CD4-positive, CD25-positive, alpha-beta regulatory T cell (primary cell): ENCODE measurements at places on chromosomes 4 and X.

DNA sequence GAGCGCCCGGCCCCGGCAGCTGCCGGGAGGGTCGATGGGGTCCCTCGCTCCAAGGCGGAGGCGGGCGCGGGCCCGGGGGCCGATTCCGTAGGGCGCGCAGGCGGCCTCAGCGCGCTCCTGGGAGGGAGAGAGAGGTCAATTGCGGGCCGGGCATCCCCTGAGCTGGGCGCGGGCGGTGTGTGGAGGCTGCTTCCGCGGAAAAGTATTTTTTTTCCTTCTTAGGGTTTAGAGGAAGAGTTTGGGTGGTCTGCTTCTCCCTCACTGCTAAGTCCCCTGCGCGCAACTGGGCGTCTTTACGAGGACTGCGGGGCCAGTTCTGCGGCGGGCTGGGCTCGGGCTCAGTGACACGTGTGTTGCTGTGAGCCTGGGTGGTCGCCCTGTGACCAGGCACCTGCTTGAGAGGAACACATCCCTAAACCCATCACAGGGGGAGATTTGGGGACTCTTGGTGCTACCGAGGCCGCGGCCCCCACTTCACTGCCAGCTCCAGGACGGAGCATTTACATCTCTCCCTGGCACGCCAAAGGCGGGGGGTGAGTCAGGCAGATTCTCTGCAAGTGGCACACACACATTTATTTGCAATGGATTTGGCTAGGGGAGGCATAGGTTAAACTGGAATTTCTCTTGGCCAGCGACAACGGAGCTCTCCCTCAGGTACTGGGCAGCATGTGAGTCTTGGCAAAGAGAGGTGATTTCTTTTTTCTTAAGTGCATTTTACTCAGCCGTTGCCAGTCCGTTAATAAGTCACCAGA is 151.2 kb upstream of the SLC4A4 start:
- peaks cover 49% of the 10 kb centered on the region for H3K27me3 ChIP-seq
- peaks cover 18% of the 10 kb centered on the region for H3K4me1 ChIP-seq
- peak overlapping the region; percentile 27 for H3K4me3 ChIP-seq
- H3K36me3 ChIP-seq: no peaks in the 10 kb centered on the region
- H3K27ac ChIP-seq: no peak overlapping the region
- no peak for DNase-seq

DNA sequence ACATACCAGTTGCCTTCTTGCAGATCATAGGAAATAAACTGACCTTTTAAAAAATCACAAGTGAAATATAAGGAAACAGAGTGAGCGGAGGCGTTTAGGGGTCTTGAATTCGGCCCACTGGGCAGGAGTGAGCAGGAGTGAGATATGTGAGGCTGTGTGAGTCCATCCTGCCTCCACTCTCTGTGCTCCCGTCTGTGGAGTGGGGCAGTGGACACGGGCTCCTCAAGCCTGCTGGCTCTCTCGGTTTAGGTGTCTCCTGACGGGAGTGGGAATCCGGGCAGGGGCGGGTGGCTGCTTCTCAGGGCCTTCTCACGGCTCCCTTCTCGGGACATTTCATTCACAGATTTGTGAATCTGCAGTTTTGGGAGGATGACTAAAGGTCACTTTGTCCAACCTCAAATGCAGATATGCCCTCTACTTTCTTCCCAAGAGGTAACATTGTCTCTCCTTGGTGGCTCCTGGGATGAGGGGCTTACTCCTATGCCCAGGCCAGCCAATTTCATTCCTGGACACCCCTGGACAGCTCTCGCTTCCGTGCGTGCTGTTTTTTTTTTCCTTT is 27.6 kb downstream of the CYTL1 start:
- H3K4me1 ChIP-seq: no peaks in the 10 kb centered on the region
- H3K4me3 ChIP-seq: no peak overlapping the region
- H3K27ac ChIP-seq: no peak overlapping the region
- no peak for DNase-seq

- DNase-seq: no peak
- H3K4me1 ChIP-seq: no peaks in the 10 kb centered on the region
- H3K4me3 ChIP-seq: no peak overlapping the region
These were observed 1467.4 kb downstream of the C4orf33 start for GRCh38 chr4:130563185-130563888.

GRCh38 chrX:134365904-134366303 is 94.1 kb upstream of the HPRT1 start:
- no peaks in the 10 kb centered on the region for H3K27me3 ChIP-seq
- no peaks in the 10 kb centered on the region for H3K36me3 ChIP-seq
- H3K4me1 ChIP-seq: no peaks in the 10 kb centered on the region
- DNase-seq: no peak
- H3K27ac ChIP-seq: no peak overlapping the region

DNA sequence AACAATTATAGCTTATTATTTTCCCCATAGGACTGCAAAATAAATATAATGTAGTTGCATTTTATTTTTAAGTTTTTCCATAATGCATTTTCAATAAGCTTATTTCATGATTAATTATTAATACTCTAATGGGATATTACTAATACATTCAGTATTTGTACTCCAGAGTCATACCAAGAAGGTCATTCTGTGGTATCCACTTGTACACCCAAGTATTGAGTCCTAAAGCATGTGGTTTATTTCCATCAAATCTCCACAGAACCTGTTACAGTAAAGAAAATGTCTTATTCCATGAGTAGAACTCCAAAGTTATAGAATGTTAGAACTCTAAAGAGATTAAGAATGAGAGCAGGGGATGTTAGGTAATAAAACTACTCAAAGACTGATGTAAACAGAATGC is 30.6 kb downstream of the UGT2A3 start:
- H3K4me3 ChIP-seq: no peak overlapping the region
- no peaks in the 10 kb centered on the region for H3K4me1 ChIP-seq
- no peak overlapping the region for H3K27ac ChIP-seq

DNA sequence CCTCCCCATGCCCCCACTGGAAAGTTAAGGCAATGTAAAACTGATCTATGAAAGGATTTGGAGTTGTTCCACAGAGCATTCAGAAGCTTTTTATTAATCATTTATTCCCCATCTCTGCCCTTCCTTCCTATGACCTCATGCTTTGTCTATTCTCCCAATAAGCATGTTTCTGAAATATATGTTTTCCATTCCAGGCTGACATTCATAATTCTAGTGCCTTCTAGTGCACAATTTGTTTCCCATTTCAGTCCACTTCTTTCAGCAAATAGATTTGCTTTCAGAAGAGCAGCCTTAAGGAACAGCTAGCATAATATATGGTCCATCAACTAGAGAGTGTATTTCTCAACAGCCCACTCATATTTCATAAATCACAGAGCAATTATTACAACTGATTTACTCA is 77.1 kb upstream of the ATXN3L start:
- H3K36me3 ChIP-seq: no peaks in the 10 kb centered on the region
- H3K27me3 ChIP-seq: no peaks in the 10 kb centered on the region
- H3K4me3 ChIP-seq: no peak overlapping the region
- DNase-seq: no peak
- H3K4me1 ChIP-seq: no peaks in the 10 kb centered on the region

GRCh38 chr4:182143086-182143821 is 99.9 kb upstream of the TENM3 start:
- H3K27ac ChIP-seq: no peak overlapping the region
- DNase-seq: no peak
- no peak overlapping the region for H3K4me3 ChIP-seq
- H3K4me1 ChIP-seq: peaks cover 5% of the 10 kb centered on the region
- no peaks in the 10 kb centered on the region for H3K36me3 ChIP-seq
- H3K27me3 ChIP-seq: peaks cover 16% of the 10 kb centered on the region

DNA sequence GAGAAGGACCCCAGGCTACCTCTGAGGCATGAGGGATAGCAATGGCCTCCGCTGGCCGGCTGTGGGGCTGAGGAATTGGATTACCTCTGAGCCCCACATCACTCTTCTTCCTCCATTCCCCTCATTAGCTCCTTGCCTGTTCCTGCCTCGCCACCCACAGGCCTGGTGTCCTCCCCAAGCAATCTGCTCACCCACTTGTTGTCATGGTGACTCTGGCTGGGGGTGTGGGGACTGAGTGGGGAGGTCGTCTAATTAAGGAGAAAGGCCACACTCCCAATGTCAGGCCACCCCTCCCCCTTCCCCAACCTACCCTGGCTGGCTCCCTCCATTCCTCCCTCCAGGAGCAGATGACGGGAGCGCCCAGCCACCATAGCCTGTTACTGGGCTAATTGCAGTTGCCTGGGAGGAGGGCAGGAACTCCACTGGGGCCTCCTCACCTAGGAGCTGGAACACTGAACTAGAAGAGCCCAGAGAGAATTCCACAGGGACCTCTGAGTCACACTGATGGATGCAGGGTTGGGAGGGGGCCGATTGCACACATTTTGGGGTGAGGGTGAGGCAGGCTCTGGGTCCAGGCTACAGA is 20.7 kb downstream of the NALF2 start:
- no peaks in the 10 kb centered on the region for H3K36me3 ChIP-seq
- no peak overlapping the region for H3K4me3 ChIP-seq
- no peak for DNase-seq

DNA sequence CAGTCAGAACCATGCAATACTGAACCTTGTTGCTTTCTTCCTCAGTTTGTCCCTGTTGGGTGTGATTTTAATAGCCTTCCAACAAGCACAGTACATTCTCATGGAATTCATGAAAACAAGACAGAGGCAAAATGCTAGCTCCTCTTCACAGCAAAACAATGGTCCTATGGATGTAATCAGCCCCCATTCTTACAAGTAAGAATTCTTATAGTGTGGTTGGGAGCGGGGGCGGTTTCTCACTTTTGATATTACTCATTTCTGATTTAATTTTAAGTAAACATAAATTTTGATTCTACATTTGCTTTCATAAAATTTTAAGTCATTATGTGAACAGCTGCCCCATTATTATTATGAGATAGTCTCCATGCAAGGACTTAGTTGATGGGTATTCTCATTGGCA is 80.8 kb upstream of the TLR2 start:
- H3K4me3 ChIP-seq: no peak overlapping the region
- no peaks in the 10 kb centered on the region for H3K4me1 ChIP-seq
- DNase-seq: no peak
- H3K27me3 ChIP-seq: no peaks in the 10 kb centered on the region
- H3K27ac ChIP-seq: no peak overlapping the region
